Epithelial cell of alveolus of lung (primary cell): ENCODE measurements at places on chromosomes 2 and 18. TPM values are rescaled to one million over a fixed set of nuclear protein-coding genes. Genes with fewer than 3 reads are reported as not detected.

CPLX4 gene
- total RNA-seq, result not detected in 2 replicates

LNPK gene
- total RNA-seq, result 20.8 and 26.6 TPM in 2 replicates

MRPL19 gene
- total RNA-seq, result 38.4 and 39.8 TPM in 2 replicates

MOGAT1 gene
- total RNA-seq, result not detected in 2 replicates

IGFBP5 gene
- 1,071 and 1,355 TPM in 2 replicates for total RNA-seq
